ENCODE measurements at places on chromosomes 12 and 14.

DNA sequence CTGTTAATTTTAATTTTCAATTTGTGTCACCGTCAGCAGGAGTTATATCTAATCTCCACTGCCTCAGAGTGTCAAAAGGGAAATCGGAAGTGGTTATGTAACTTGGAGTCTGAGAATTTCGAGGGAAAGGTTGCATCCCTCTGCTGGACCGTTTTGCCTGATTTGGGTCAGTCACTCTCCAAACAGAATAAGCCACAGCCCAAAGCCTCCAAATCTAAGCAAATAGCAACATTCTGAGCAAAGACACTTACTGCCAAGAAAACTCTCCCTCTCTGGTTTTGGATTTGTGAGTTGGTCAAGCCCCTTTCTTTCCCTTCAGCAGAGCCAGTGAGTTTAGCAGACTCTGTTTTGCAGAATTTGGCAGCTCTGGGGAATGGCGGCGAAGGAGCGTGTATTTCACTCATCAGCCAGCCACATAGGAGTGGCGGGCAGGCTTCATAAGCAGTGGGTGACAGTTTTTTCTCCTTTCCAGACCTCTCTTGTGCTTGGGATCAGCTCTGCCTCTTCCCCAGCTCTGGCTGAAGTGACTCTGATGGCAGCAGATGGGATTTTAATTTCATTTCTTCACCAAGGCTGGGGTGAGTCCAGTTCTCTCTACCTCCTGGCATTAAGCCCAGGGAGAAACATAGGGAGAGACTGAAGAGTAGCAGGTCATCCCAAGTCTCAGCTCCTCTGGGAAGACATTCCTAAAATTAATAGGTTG is 218.7 kb upstream of the NOS1 start:
- DNase-seq = peak; percentile 91

DNA sequence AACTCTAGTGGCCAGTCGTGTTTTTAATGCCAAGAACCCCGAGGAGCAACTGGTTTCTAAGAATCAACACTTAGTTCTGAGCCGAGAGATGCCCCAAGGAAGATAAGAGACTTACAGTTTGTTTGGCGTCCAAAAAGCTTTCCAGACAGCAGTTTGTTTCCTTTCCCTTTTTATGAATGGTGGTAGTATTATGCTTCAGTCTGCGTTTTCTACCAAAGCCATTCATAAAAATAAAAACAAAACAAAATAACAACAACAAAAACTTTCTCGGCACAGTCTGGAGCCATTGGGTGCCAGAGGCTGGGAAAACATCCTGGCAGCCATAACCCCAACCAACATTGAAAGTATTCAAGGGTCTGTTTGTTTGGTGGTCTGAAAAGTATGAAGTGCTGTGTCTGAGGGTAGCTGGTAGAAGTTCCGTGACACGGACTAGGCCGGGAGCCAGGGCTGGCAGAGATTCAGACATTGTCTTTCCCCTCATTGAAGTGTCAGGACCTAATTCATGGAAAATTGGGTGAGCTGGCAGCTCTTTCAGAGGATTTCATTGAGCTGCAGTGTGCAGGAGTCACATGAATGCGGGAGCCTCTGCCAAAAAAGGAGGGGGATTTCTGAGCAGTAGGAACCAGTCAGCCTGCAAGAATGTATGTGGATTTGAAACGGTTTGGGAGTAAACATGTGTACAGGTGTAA is 124.2 kb downstream of the HMGA2 start:
- peak; percentile 50 for DNase-seq

DNA sequence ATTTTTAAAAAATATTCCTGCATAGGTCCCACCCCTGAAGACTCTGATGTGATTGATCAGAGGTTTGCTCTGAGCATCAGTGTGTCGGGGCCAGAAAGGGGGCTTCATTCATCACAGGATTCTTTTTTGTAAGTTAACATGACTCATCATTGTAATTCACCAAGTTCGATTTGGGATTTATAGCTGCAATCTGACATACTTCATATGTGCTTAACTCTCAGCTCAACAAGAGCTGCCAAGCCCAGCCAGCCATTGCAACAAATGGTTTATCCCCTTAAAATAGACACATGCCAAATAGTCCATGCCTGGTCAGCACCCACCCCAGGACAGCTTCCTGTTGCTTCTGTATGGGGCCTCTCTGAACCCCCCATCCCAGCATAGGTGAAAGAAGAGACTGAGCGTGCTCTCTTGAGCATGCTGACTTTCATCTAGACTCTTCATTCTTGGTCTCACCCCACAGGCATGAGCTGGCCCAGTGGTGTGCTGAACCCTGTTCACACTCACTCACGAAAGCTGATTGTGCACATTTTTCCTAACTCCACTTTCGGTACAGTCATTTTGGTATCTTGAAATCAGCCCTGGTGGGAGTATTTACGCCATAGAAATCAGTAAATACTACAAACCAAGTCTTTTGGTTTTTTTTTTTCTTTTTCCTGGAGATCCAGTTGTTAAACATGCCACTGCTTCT is 101.4 kb downstream of the STAB2 start:
- DNase-seq = no peak

DNA sequence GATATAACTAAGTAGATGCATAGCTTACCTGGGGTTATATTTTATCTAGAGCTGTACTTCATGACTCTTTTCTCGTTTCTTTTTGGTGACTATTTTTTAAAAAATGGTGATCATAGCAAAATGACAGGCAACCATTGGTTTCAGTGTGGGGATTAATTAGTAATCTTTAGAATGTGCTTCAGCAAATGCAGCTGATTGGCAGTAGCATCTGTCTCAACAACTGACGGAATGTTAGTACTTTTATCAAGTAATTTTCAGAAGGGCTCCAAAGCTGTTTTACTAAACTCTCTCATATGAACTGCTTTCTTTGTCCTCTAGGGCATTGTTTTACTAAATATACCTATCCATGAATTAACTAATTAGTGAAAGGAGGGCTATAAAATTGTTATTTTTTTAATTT is 117.6 kb downstream of the TRMT5 start:
- no peak for DNase-seq

DNA sequence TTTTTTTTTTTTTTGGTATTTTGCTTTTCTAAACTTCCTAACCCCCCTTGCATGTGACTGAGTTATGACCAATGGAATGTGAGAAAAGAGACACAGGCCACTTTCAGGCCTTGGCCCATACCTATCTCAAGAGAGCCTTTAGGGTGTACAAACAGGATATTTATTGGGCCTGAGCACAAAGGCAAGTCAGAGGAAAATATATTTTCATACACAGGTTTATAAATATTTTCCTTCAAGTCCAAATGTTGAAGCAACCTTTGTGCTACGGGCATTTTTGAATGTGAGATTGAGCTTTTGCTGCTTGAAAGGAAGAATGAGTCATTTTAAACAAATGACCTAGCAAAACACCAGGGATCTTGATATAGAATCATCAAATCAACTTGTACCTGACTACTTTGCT is 228.6 kb upstream of the E2F7 start:
- no peak for DNase-seq

GRCh38 chr14:23613242-23614070 is 22.7 kb upstream of the DHRS2 start:
- no peak for DNase-seq

DNA sequence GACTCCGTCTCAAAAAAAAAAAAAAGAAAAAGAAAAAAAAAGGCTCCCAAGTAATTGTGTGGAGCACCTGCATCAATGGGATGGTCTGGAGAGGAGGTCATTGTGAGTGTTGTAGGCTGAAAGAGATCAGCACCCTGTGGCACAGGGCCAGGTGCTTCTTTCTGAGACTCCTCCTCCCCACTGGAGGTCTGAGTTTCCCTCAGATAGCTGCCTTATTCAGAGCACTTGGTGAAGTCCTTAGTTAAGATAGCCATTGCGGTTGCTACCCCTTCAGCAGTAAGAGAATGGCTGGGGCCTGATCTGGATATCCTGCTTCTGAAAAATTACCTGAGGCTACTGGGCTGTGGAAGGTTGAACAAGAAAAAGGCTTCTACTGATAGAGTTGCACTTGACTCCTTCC is 69.8 kb downstream of the ANO6 start:
- no peak for DNase-seq

- DNase-seq = no peak
These were observed 9.5 kb downstream of the VASH1 start for GRCh38 chr14:76770521-76771436.

DNA sequence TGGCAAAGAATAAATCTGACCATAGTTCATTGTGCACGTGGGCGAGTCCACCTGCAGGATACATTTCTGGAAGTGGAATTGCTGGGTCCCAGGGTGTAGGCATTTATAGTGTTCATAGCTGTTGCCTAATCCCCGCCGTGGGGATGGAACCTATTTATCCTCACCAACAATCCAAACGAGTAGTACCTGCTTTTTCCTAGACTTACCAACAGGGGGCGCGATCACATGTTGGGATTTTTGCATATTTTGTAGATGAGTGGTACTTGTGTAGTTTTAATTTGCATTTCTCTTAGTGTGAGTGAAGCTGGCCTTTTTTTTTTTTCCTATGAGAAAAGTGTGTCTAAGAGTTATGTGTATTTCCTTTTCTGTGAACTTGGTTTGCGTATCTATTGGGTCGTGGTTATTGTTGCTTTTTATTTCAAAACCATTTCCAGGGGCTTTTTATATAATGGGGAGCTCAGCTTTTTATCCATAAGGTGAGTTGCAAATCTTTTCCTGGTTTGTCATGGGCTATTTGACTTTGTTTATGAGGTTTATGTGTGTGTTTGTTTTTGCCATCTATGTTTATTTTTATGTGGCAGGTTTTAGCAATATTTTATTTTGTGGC is 67.2 kb downstream of the CCDC92 start:
- DNase-seq = peak; percentile 62
